Stimulated activated CD4-positive, alpha-beta T cell treated with anti-CD3 and anti-CD28 coated beads, Interleukin-15, amount 100 ng/mL, for 1 hour (primary cell): ENCODE measurements at places on chromosomes 5 and 9.
A peak's percentile ranks its signal among the peaks of the same experiment; 100 is the strongest.

DNA sequence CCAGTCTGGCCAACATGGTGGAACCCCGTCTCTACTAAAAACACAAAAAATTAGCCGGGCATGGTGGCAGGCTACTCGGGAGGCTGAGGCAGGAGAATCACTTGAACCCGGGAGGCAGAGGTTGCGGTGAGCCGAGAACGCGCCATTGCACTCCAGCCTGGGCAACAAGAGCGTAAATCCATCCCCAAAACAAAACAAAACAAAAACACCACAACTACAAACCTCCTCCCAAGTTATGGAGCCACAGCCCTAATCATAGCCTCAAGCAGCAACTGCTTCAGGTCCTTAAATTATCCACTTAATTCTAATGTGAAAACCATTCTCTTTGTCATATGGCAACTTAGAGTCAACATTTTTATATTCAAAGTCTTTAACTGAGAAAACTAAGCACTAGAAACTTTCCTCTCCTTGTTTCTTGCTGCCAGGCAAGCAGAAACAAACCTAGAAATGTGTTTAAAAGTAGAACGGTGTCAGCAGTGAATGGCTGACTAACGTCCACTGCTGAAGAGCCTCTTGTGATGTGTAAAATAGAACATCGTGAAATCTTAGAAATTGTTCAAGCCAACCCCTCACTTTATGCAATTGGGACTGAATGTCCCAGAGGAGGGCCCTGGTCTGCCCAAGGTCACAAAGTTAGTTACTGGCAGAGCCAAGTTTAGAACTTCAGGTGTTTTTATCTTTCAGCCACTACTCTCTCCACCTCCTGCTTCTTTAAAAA lies 5.7 kb downstream of the TMEM245 start:
- no peak for DNase-seq

GRCh38 chr5:36602704-36603321 lies 3.6 kb upstream of the SLC1A3 start:
- no peak for DNase-seq

- DNase-seq: no peak
Observed at GRCh38 chr5:95861221-95861863, 38.8 kb upstream of the GLRX start.

- DNase-seq: no peak
Observed at GRCh38 chr5:172216345-172216744, 22.4 kb downstream of the EFCAB9 start.

- no peak for DNase-seq
Observed at GRCh38 chr5:140245341-140245740, 57.6 kb downstream of the PFDN1 start.

DNA sequence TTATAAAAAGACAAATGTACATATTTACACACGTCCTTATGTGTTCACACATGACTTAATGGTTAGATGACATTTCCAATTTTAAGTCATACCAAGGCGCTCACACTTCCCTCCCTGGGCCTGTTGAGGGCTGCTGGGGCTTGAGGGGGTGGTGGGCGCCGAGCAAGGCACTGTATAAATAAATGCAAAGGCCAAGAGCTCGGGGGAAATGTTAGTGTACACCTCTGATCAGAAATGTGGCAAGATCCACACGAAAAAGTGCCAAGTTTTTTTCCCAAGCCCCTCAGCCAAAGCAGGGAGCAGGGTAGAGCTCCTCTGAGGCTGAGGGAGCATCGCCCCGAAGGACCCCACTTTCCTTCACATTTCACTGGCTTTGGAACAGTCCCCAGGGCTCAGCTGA lies 7.5 kb downstream of the IRF1 start:
- no peak for DNase-seq

DNA sequence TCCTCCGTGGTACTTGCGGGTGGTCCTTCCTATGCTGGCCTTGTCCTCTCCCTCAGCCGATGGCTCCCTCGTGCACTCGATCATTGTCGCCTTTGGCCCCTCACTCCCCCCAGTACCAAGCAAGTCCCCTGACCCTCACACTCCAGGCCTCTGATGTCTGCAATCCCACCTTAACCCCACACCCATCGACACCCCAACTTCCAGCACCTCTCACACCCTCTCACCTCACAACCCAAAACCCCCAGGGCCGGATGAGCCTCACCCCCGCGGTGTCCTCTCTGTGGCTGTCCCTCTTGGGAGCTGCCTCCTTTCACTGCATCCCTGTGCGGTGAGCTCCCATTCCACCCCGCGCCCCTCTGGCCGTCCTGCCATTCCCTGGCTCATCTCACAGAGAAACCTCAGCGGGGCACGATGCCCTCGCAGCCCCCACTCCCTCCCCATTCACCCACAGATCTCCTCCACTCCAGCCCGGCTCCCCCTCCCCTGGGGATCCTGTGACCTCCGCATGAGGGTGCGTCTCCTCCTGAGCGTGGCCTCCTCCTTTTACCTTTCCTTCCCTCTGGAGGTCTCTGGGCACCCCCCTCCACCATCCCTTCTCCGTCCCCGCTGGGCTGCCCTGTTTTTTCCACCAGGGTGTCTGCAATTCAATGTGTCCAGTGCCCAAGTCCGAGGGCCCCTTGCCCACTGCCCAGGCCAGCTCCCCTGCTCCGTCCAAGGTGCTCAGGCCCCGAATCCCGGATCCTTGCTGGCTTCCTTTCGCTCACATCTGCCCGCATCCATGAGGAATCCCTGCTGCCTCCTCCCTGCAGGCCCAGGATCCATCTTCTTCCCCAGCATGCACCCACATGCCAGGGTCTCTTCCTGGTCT lies 15.8 kb upstream of the RNU6ATAC start:
- no peak for DNase-seq

DNA sequence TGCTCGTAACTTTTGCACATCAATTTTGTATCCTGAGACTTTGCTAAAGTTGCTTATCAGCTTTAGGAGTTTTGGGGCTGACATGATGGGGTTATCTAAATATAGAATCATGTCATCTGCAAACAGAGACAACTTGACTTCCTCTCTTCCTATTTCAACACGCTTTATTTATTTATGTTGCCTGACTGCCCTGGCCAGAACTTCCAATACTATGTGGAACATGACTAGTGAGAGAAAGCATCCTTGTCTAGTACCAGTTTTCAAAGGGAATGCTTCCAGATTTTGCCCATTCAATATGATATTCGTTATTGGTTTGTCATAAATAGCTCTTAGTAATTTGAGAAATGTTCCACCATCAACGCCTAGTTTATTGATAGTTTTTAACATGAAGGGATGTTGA lies 65.4 kb upstream of the CDH12 start:
- DNase-seq: no peak

- DNase-seq: peak; percentile 21
Observed at GRCh38 chr5:151085517-151086041, 4.7 kb upstream of the TNIP1 start.
